ENCODE measurements at places on chromosomes 2 and 18.

- DNase-seq, result no peak
These were observed 105.6 kb downstream of the PRPF40A start for GRCh38 chr2:152611458-152612231.

DNA sequence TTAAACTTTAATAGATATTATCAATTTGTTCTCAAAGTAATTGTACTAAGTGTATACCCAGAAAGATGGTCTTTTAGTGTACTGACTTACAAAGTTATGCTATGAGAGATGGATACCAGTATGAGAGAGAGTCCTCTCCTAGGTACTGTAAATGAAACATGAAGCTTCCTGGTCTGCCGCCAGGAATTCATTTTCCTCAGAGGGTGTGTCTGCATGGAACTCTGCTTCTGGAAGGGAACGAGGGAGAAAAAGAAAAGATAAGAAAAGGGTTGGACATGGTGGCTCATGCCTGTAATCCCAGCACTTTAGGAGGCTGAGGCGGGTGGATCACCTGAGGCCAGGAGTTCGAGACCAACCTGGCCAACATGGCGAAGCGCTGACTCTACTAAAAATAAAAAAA, 2.2 kb upstream of the SSB start:
- no peak for DNase-seq

- no peak for DNase-seq
These were observed 236.6 kb downstream of the CYRIA start for GRCh38 chr2:16429002-16429401.

DNA sequence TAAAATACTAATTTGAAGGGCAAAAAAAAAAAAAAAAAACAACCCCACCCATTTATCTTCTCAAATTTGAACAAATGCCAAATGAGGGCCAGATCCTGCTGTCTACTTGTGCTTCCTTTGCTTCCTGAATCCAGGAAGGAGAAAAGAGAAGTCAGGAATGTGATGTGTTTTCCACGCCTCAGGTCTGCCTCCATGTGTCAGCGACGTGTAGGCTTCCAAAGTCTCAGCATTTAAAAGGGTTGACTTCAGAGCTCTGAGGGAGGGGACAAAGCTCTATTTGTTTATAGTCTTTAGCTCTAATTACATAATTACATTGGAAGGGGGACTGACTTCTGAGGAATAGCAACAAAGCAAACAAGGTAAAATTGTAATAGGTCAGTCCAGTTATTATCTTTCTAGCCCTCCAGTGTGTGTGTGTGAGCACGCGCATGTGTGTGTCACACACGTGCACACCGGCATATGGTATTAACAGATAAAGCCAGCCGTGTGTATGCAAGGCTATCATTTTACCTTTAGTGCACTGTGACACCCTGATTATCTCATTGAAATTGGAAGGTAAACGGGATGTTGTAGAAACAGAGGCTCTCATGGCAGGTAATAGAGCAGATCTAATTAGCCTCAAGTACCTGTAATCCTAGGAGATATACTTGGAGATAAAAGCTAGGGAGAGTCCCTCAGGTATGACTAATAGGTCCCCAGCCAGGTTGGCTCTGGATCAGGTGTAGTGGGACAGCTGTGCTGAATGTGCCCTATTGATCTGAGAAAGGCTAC, 911.4 kb upstream of the ZEB2 start:
- DNase-seq, result no peak

- DNase-seq, result no peak
These were observed 17.5 kb upstream of the RAB31 start for GRCh38 chr18:9690418-9691188.

- no peak for DNase-seq
These were observed 80.1 kb downstream of the PLA2R1 start for GRCh38 chr2:159982270-159982669.

DNA sequence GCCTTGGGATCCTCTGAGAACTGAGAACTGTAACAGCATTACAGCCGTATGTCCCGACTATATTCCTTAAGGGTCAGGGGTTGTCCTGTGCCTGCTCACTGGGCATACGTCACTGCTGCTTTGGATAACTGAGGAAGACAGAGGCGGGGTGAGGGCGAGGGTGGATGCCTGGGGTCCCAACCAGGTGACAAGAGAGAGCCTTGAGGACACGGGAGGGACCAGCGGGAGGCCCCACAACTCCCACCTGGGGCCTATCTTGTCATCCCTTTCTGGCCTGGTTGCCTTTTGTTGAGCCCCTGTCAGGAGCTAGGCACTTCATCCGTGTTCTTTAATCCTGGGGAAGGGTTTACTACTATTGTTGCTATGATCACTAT, 28.8 kb downstream of the INPP5D start:
- DNase-seq, result no peak

- DNase-seq, result no peak
These were observed 26.2 kb downstream of the HRH4 start for GRCh38 chr18:24486684-24487083.

DNA sequence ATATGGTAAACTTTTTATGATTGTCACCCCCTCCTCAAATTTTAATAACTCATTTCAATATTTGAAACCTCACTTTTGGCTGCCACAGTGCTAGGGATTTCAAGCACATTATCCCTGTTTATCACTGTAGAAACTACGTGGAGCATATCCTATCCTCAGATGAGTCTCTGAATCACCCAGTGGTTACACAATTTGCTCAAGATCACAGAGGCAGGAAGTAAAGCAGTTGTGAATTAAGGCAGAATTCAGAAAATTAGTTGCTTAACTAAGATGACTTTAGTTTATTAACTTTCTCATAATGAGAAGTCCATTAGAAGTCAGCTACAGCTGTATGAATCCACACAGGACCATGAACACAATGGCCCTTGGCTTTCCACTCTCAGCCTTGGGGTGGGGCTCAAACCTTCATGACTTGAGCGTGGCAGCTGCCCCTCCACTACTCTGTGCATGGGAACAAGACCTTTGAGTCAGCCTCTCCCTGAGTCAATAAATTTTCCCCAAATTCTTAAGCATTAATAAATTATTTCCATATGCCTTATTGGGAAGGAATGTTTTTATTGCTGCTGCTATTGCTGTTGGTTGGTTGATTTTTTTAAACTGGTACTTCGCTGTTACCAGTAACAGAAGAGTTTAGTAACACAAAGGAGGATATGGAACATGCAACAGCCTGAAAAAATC, 369.0 kb downstream of the CBLN2 start:
- DNase-seq, result no peak

DNA sequence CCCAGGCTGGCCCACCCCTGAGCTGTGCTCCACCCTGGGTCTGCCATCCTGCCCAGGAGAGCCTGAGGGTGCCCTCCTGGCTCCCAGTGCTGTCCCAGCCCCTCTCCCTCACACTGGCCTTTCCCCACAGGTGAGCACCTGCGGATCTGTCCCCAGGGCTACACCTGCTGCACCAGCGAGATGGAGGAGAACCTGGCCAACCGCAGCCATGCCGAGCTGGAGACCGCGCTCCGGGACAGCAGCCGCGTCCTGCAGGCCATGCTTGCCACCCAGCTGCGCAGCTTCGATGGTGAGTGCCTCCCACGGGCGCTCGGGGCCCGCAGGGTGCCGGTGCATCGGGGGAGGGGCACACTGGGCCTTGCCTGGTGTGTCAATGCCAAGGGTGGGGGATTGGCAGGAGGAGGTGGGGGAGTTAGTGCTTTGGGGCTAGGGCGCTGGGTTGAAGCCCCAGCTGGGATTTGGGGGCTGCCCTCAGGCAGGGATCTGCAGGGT, 23.5 kb downstream of the GPC1 start:
- DNase-seq, result no peak

DNA sequence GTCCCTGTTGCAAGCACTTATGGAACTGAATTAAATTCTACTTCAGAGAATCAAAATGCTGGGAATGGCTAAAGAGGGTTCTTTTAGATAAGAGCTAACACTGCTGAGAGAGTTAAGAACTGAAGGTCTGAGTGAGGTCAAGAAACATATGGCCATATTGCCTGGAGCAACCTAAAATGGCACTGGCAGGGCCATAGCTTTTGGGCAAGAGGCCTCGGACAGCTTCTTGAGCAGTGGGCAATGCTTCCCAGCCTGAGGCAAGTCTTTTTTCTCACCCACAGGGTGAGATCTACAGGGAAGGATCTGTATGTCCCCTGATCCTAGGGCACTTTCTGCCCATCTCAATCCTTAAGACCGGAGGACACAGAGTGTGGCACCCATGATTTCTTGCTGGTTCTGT, 244.6 kb upstream of the NT5C1B start:
- no peak for DNase-seq

DNA sequence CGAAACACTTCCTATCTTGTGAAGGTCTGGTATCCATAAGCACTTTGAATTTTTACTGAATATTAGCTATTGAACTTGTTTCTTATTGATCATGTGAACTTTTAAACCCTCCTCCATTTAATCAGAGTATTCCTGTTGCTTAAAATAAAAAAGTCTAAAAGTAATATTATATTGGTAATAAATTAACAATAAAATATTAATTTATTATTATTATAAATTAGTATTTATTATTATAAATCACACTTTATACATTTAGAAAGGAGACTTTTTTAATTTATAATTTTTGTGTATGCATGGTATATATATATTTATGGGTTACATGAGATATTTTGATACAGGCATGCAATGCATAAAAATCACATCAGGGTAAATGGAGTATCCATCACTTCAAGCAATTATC, 295.4 kb upstream of the NETO1 start:
- DNase-seq, result no peak

DNA sequence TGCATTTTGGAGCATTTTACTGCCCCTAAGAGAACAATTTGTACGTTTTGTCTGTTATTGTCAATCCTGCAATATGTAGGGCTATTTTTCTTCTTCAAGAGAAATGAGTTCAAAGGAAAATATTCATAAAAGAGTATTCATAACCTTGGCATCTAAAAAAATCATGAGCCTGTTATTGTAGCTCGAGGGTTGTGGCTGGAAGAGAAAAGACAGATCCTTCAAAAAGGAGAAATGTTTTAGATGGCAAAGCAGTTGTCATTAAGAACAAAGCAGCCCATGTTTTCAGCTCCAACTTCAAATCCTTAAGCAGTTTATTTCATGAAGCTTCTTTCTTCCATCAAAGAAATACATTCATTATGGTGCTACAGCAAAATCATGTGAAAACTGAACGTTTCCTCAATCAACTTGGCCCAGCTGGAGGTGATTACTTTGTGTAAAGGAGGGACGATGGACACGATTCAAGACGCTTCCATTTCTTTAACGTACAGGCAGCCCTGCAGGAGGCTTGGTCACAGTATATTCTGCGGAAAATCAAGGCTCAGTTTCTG, 31.4 kb downstream of the QPCT start:
- no peak for DNase-seq

DNA sequence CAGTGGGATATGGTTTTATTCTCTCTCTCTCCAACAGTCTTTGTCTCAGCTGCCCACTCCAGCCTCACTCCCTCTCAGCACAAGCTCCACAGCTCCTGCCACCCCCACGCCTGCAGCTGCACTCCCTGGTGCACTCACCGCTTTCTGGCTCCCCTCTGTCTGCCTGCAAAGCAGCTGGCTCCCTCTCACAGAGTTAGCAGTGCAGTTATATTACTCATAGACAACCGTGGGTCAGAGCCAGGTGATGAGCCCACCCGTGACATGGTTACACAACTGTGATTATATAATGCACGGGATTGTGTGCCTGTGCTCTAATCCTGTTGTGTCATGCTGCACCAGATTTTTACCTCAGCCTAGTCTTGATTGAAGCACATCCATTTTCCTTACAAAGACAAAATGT, 276.9 kb upstream of the CHAC2 start:
- DNase-seq, result no peak

DNA sequence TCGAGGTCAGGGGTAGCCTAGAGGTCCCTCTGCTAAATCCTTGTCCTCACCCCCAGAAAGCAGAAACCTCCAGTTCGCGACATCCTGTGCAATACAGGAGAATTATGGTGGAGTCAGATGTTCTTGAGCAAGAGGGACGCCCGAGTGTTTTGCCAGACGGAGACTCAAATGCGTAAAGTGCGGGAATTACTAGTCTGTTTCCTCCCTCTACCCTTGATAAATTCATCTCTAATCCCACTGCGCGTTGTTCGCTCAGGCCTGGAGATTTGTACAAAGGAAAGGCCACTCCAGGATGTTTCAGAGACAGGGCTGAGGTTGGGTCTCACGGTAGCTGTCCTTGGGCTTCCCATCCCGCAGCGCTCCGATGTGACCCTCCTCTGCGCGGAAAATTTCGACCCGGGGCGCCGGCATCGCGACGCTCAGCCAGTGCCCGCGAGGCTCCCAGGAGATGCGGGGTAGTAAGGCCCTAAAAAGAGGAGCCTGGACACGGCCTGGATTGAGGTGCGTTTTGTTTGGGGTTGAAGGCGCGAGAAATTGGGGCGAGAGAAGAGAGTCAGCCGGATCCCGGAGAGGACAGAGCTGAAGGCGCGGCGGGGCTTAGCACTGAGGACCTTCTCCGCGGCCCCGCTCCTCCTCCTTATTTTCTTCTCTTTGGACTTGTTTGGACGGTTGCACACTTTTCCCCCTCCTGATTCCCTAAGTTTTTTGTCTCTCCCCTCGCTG, 2.6 kb upstream of the NEUROD1 start:
- DNase-seq, result no peak

- no peak for DNase-seq
These were observed 428.3 kb downstream of the MBD2 start for GRCh38 chr18:53796040-53796729.

DNA sequence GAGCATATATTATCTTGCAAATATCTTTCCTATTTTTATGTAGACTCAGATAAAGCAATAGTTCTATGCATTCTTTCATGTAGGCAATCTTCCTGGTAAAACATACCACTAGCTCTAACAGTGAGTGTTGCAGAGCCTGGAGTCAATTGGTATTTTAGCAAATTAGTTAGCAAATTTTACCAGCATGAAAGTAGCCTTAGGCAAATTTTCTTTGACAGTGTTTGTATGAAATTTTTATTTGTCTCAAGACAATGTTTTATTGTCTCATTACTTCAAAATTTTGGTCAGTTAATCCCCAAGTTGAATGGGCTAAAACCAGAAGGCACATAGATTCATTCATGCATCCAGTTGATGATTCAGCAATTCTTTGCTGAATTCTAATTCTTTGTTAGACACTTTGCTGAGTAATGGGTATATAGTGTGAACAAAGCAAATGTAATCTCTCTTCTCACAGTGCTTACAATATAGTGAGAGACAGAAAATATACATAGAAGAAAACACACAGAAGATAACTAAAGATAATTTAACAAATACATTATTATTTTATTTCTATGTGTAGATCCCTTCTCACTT, 27.1 kb downstream of the SLC38A11 start:
- no peak for DNase-seq

DNA sequence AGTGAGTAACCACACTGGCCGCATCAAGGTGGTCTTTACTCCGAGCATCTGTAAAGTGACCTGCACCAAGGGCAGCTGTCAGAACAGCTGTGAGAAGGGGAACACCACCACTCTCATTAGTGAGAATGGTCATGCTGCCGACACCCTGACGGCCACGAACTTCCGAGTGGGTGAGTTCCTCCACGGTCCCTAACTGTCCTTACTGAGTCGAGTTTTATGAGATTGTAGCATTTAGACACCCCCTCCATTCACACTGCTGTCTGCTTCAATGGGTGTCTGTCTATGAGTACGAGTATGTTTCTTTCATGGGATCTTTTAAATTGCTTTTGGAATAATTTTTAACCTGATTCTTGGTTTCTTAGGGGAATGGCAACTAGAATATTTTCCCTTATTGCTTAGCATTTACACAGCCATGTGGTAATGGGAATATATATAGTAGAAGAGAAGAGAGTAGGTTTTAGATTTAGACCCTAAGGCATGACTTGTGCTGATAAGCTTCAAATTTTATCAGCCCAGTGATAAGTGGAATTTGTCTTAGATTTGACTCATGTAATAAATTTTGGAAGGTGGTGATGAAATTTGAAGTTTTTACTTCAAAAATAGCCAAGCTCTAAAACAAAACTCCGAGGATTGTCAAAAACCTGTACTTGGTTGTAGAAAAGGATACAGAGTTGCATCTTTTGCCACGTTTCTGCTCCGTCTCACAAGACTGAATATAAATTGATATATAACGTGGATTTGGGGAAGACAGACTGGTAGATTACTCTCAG, 188.2 kb downstream of the LTBP1 start:
- DNase-seq, result no peak
